SK-N-SH (cell line): ENCODE measurements at places on chromosomes 2 and 18.

GRCh38 chr2:217193431-217194340 lies 333.8 kb upstream of the TNP1 start:
- DNase-seq = no peak

DNA sequence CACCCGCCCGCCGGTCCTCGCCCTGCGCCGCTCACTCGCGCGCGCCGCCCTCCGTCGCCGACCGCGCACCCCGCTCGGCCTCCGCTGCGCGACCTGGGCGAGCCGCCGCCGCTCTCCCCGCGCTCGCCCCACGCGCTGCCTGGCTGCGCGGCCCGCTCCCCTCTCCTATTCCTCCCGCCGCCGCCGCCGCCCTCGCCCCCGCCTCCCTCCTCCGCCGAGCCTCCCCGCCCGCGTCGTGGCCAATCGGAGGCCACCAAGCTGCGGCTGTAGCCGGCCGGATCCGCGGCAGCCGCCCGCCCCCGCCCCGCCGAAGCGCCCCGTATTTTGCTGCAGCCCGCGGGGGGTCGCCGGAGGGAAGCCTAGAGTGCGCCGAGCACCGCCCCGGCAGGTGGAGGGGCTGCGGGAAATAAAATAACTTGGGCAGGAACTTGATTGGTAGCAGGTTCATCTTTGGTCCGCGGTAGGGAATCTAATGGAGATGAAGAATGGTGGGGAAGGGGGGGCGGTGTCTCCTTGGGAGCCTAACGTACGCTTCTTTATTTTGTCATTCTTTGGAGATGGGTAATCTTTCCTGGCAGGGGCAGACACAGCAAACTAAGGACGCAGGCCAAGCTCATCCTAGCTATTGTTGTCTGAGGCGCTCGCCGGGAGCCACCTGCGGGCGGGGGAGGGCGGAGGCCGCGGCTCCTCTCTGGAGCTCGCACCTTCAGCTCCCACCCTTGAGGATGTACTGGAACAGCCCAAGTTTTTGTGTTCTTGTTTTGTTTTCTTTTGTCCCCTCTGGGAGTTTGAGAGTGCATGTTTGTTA lies 1.1 kb upstream of the CDH2 start:
- peak; percentile 93 for DNase-seq

GRCh38 chr2:45432406-45432805 lies 178.7 kb downstream of the SRBD1 start:
- DNase-seq = no peak

GRCh38 chr18:28455971-28456370 lies 279.0 kb upstream of the CDH2 start:
- DNase-seq = no peak

DNA sequence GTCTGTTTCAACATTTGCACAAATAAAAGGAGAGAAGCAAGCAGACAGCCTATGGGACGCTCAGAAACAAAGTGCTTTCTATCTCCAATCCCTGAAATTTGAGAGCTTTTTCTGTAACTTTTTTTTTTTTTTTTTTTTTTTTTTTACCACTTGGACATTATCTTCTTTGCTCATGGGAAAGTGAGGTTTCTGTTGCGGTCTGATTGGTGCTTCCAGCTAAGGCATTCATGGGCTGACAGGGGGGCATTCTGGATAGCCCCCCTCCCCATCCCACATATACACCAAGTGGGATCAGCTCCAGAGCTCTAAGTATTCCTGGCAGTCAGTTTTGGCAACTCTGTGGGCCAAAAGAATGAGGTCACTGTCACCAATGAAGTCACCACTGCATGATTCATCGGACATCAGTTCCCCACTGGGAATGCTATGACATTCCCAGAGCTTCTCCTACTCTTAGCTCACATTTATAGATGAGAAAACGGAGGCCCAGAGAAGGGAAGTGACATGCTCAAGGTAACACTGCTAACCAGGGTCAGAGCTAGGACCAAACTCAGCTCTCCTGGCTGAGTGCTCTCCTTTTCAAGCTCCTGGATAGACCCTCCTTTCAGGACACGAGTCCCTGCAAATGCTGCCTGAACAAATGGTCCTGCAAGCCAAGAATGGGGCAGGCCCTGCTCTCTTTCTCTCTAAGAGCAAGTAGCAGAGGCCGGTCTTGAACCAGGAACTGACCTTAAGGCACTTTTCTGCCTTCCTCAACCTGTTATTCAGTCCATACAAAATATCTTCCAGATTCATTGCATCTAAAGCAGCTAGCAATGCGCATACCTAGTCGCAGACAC lies 61.3 kb downstream of the TMEM247 start:
- no peak for DNase-seq

- peak; percentile 28 for DNase-seq
Measured at GRCh38 chr2:26580151-26580550, 61.0 kb downstream of the CIB4 start.

DNA sequence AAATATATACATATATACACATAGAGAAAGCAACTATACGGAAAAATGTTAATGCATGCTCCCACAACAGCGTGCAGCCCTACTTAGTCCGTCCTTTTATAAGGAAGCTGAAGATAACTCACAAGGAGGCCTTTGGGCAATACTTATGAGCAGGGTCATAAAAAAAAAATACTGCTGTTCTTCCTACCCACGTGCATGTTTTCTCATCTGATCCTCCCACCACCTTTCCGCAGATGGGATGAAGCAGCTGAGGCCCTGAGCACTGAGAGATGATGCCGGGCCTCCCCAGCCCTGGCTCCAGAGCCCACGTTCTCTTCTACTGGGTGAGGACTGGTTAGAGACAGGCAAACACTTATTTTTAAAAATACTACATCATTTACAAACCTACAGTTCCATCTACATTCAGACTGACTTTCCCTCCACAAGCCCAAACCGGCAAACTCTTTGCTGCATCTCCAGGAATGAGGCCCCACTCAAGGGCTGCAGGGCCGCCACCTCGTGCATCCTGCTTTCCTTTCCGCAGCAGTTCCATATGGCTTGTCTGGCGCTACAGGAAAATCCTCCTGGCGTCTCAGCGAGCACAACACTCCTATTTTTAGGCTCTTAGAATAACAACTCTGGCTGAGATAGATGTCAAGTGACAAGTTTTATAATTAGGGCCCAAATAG lies 41.6 kb downstream of the TBC1D8 start:
- DNase-seq = no peak

DNA sequence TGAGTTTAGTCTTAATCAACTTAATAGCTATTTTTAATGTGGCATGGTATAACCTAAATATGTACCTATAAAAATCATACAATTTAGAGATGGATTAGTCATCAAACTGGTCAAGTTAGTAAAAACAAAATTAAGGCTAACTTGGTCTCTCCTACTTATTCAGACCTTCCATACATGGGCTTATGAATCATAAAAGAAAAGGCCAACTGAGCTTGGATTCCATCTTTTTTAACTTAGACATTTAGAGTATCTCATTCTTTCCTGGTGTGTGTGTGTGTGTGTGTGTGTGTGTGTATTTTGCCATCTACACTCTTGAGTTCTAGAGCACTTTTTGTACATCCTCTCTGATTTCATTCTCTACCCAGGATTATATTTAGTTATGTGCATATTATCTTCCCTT lies 637.5 kb downstream of the PLCL1 start:
- no peak for DNase-seq

DNA sequence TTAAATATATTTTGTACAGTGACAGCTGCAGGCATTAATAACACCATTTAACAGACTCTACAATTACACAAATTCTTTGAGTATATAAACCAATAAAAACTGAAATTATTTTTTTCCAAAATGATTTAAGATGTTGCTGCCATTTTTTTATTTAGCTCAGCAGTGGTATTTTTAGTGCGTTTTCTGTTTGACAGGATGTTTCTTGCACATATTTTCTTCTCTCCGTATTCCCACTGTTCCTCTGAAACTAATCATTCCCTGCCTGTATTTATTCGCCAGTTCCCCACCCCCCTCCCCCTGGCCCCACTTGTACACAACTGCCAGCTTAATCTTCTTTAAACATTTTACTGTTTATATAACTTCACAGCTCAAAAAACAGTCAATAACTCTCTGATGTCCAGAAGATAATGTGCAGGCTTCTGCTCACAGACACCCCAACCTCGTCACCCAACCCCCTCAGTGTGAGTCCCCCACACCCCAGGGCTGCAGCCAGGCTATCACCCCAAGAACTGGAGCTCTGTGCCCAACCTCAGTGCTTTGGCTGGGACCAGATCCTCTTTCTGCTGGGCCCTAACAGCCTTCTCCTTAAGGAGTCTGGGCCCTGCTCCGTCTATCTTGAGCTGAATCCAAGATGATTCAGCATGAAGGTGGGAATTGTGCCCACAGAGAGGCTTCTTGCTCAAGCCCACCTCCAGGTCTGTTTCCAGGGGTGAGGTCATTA lies 41.6 kb upstream of the MAP4K4 start:
- DNase-seq = no peak

DNA sequence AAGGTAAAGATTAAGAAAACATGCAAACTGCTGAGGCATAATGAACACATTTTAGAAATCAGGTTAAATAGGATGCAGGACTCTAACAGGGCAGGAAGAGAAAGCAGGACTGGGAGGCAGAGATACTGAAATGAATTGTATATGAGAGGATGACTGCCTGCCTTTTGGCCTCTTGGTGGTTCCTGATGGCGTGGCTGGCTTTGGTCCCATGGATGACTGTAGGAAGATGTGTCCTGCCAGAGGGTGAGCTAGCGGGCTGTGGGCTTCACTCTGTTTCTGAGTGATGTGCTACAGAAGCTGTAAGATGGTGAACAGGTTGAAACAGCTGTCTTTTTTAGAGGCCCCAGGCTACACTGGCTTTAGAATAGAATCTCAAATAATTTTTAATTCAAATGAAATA lies 517.0 kb downstream of the SLC4A3 start:
- DNase-seq = no peak

- DNase-seq = peak; percentile 26
Measured at GRCh38 chr18:55302167-55302833, 285.7 kb downstream of the TCF4 start.

DNA sequence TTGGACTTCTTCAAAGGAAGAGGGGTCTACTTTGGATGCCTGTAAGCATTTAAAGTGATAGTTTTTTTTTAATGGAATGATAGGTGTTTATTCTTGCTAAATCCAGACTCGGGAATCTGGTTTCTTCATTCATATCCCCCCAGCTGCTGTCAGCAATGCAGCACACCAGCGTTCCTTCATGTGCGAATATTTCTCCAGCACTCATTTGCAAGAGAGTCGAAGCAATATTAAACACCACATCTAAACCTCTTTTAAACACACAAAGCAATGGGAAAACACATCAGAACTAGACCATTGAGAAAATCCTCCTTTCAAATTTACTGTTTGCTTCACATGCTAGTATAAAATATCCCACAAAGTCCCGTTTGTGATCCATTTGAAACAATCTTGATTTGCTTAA lies 563.7 kb downstream of the ARHGAP15 start:
- DNase-seq = no peak

DNA sequence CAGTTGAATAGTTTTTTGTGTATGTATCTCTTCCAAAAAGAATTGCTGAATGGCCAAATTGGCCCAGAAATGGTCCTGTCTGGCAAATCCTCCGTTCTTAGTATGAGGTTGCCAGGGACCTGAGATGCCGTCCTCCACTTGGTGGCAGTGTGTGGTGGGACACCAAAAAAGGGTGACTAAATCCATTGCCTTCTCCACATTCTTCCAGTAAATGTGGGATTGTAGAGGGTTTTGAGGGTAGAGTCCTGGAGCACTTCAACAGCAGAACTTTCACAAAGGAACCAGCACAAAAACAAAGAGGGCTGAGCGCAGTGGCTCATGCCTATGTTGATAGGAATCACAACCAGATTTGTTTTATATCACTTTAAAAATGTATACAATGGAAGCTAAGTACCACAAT lies 199.9 kb downstream of the BCL2 start:
- peak; percentile 59 for DNase-seq
